ENCODE measurements at places on chromosomes 1 and 21.

GRCh38 chr1:226624526-226624925 lies 76.0 kb downstream of the STUM start:
- DNase-seq = no peak

GRCh38 chr1:96144636-96145035 lies 576.9 kb upstream of the PTBP2 start:
- DNase-seq = no peak

DNA sequence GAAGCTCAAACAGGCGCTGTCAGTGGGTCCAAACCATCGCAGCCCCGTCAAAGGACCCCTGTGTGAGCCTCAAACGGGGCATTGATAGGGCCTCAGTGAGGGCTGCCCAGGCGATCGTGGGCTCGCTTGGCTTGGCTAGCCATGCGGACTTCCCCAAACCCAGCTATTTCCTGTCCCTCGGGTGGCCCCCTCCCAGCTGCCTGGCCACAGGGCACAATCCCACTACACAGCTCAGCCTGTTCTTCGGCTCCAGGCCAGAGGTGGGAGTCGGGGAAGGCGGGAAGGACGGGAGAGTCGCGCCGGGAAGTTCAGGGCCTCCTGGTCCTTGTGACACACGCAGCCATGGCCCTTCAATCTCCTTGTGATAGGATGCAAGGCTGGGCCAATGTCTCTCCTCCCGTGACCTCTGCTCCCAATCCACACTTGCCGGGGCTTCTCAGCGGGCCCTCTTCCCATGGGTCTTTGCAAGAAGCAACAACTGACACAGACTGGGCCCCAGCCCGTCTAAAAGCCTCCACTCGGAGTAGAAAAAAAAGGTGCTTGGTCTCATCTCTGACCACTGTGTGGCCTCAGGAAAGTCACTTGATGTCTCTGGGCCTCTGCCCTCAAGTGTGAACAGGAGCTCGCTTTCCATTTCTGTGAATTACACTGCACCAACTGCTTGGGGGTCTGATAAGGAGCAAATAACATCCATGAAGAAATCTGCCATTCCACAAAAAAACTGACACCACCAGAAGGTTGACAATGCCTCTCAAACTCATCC lies 7.1 kb upstream of the MATN1 start:
- no peak for DNase-seq

DNA sequence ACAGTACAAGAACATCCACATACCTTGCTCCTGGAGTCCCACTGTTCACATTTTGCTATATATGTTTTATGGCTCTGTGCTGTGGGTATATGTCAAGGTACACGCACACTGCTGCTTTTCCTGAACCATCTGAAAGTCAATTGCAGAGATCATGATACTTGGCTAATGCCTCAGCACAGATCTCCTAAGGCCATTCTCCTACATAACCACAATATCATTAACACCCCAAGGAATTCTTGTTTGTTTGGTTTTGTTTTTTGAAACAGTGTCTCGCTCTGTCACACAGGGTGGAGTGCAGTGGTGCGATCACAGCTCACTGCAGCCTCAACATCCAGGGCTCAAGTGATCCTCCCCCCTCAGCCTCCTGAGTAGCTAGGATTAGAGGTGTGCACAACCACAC lies 16.0 kb downstream of the CTNNBIP1 start:
- no peak for DNase-seq

- DNase-seq = peak; percentile 92
Measured at GRCh38 chr1:186082235-186082937, 292.7 kb downstream of the TPR start.

- DNase-seq = no peak
Measured at GRCh38 chr1:53656747-53657530, 82.0 kb downstream of the GLIS1 start.

- peak; percentile 40 for DNase-seq
Measured at GRCh38 chr1:185520188-185520920, 203.3 kb upstream of the IVNS1ABP start.
